Epithelial cell of esophagus (primary cell): ENCODE measurements at places on chromosomes 5 and 9.

DNA sequence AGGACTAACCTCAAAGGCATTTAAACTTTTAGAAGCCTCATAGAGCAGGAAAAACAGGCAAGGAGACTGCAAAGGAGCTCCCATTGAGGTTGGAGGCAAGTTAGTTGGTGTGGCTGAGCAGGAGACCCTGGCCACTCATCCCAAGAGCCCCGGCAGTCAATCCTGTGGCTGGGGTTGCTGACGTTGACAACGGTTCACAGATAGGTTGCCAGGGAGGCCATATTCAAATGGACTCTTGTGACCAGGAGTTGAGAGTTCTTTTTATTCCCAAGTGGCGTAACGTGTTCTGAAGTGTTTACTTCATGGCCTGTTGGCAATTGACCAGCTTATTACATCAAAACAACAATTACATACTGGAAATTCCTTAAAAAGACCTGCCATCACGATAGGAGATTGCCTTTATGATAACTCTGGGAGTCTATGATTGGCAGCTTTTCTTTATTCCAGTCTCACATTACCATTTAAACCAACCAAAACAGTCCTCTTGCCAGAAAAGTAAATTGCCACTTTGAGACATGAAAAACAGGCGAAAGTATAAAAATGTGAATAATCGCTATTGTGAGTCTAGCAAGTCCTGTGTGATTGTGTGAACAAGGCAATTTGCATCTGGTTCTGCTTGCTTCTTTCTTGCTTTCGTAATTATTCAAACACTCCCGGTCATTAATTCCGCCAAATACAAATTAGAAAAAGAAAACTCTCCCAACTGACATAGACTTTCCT lies 394.9 kb downstream of the MED10 start:
- DNase-seq: no peak

- no peak for DNase-seq
Measured at GRCh38 chr5:123269851-123270250, 153.4 kb downstream of the CEP120 start.

DNA sequence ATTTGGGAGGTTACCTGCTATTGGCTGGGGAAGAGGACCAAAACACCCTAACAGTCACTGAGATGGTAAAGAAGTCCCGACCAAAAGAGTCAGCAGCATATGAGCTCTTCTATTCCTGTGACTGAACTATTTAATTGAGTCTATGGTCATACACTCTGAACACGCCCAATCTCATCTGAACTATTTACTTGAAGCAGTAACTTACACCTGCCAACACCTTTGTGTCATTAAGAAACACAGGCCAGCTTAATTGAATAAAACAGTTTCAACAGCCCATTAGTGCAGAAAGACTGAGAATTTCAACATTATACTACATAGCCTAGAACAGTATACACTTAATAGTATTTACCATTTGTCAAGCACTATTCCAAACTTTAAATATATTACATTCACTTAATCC lies 47.8 kb downstream of the NR6A1 start:
- no peak for DNase-seq

GRCh38 chr9:116844621-116845020 lies 157.5 kb downstream of the TRIM32 start:
- no peak for DNase-seq

- peak; percentile 31 for DNase-seq
Measured at GRCh38 chr5:59293700-59294099, 599.8 kb downstream of the PDE4D start.

DNA sequence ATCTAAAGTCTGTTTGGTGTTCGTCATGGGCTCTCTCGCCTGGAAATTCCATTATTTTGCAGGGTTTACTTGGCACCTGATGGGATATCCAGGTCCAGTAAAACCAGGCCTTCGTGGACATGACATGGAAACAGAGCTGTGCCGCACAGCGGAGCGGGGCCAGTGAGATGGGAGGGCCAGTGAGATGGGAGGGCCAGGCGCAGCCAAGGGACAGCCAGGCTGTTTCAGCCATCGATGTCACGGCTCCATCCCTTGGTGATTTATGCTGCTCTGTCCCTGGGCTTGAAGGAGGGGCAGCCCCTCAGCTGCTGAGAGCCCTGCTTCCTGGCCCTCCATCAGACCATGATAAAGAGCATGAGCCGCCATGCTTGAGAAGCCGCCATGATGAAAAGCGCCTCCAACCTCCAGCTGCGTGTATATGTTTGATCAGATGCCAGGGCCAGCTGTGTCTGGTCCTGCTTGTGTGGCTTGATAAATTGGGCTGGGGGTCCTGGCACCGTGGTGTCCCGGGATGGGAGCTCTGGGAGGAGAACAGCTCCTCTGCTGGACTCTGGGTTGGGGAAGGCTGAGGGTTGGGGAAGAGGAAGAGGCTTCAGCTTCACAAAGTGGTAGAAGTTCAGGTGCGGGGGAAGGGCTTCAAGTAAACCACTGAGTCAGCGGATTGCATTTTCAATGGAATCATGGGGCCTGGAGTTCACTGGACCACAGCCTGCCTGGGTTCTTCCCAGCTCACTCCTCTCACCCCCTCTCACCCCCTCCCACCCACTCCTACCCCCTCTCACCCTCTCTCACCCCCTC lies 6.1 kb upstream of the COL5A1 start:
- DNase-seq: no peak

- DNase-seq: no peak
Measured at GRCh38 chr5:1264211-1264610, 30.7 kb downstream of the TERT start.

GRCh38 chr9:86700629-86701028 lies 246.7 kb downstream of the GAS1 start:
- peak; percentile 62 for DNase-seq

DNA sequence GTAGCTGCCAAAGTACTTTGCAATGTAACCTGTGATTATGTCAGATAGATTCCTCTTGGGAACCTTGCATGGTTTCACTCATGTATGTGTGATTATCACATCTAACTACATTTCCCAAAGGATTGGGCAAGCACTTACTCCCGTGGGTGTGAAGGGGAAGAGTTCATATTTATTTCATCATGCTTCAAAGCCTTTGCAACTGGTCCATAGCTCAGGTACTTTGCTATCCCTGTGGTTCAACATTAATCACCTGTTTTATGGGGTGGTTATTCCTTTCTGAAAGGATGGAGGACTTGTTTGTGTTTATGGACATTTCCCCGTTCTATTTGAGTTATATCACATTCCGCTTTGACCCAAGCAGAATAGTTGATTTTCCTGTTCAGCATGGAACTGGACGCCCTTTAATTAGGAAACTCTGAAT lies 13.6 kb upstream of the ERMP1 start:
- DNase-seq: peak; percentile 75

- DNase-seq: no peak
Measured at GRCh38 chr5:63928451-63928850, 33.8 kb downstream of the HTR1A start.

- no peak for DNase-seq
Measured at GRCh38 chr9:130782886-130783530, 52.0 kb upstream of the ABL1 start.

DNA sequence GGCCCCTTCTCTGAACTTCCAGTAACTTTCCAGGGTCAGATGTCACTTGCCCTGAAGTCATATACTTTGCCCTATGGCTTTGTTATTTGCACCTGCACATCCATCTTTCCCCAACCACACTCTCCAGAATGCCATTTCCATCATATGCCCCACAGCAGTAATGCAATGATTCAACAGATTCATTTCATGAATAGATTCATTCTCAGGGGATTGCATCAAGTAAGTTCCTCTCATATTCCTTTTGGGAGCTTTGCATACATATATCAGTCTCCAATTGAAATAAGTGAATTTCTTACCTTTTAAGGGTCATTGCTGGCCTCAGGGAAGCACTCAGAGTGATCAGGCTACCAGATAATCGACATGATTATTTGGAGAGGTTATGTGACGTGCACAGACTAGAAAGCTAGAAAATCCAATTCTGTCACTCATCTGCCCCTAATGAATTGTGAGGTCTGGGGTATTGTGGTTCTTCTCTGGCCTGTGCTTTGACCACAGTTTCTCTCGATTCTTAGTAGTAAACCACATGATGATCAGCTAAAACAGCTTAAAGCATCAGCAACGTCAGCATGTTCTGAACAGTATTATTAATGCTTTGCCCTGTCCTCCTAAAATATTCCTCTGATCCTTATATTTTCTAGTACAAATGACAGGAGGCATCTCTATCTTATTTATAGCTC lies 179.9 kb downstream of the ATPSCKMT start:
- DNase-seq: no peak

- no peak for DNase-seq
Measured at GRCh38 chr9:95992536-95992935, 117.0 kb downstream of the ERCC6L2 start.

DNA sequence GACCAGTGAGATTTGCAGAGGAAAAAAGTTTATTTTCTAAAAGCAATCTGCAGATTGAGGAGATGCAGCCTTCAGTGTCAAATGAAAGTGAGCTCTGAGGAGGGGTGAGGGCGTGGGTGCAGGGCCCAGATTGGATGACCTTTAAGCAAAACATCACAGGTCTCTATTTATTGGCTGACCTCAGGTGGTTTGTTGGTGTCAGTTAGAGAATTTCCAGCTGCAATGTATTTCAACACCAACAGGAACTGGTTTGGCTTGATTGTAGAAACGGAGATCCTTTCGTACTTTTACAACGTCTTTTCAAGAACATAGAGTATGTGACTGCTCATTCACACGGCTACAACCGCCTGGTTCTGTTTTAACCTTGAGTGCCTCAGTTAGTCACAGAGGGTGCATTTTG lies 1069.1 kb downstream of the EFNA5 start:
- DNase-seq: peak; percentile 77

- DNase-seq: no peak
Measured at GRCh38 chr5:140049205-140049604, 6.1 kb upstream of the NRG2 start.

DNA sequence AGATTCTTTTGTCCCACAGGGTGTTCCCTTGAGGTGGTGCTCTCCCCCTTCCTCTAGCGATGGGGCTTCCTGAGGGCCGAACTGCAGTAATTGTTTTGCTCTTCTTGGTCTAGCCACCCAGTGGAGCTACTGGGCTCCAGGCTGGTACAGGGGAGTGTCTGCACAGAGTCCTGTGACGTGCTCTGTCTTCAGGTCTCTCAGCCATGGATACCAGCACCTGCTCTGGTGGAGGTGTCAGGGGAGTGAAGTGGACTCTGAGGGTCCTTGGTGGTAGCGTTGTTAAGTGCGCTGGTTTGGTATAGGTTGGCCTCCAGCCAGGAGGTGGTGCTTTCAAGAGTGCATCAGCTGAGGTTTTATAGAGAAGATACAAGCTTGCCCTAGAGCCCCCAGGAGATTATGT lies 20.4 kb upstream of the CEP72 start:
- no peak for DNase-seq

DNA sequence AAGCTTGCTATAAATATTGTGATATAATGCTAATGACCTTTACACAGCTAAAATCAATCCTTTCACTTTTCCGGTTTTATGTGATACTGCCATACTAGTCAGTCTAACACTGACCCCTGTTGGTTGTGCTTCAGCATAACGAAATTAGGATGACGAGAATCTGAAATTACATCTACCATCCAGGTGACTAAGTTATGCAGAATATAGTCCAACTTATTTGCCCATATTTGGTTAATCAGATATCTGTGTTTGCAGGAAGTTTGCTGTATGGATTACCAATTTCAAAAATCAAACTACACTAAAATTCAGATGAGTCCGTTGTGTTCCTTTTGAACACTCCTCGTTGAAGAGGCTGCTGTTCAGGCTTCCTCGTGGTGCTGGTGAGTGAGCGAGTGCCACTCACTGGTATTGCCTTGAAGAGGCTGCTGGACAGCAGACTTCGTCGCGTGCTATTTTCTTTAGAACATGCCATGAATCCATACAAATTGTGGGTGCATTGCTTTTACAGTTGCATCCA lies 32.5 kb downstream of the TENT4A start:
- peak; percentile 73 for DNase-seq

DNA sequence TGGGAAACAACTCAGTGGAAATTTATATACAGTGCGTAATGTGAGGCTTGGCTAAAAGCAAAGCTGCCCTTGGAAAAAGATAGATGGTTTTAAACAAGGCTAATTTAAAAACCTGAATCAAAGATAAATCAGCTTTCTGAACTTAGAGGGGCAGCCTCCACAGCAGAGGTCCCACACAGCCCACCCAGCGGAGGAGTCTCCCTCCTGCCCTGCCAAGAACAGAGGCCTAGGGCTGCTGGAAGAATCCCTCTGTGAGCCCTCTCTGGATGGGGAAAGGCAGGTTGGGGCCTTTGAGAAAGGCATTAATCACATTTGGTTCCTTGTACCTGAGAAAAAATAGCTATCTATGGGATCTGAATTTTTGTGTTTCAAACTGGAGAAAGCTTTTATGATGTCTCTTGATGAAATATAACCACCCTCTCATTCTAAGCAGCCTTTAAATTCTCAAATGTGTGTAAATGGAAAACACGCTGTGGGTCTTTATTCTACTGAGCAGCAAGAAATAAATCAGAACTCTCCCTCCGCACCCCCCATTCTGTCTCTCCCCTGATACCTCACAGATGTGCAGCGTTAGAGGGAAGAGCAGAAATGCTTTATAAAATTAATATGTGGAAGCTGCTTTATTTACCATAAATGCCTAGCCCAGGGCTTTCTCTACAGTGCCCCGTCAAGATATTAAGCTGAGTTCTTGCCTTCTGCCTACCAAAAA lies 329.2 kb downstream of the EFNA5 start:
- DNase-seq: no peak

DNA sequence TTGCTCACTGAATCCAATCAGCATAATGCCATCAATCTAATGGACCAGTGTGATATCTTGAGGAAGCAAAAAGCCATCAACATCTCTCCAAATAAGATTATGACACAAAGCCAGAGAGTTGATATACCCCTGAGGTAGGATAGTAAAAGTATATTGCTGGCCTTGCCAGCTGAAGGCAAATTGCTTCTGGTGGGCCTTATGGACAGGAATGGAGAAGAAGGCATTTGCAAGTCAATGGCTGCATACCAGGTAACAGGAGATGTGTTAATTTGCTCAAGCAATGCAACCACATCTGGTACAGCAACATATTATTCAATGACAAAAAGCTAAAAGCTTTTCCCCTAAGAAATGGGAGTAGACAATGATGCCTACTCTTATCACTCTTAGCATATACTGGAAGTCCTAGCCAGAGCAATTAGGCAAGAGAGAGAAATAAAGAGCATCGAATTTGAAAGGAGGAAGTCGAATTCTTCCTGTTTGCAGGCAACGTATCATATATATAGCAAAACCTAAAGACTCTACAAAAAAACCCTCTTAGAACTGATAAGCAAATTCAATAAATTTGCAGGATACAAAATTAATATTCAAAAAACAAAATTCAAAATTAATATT lies 216.1 kb upstream of the RASA1 start:
- DNase-seq: no peak

GRCh38 chr5:159805021-159805420 lies 111.3 kb upstream of the ADRA1B start:
- no peak for DNase-seq

GRCh38 chr5:38339446-38339845 lies 81.1 kb downstream of the EGFLAM start:
- DNase-seq: peak; percentile 3

- peak; percentile 84 for DNase-seq
Measured at GRCh38 chr9:77417566-77417965, 230.6 kb downstream of the GNA14 start.

DNA sequence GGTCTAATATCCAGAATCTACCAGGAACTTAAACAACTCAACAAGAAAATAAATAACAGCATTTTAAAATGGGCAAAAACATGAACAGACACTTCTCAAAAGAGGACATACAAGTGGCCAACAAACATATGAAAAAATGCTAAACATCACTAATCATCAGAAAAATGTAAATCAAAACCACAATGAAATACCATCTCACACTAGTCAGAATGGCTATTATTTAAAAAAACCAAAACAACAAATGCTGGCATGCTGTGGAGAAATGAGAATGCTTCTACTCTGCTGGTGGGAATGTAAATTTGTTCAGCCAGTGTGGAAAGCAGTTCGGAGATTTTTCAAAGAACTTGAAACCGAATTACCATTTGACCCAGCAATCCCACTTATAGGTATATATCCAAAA lies 63.1 kb downstream of the ADAMTS6 start:
- no peak for DNase-seq
